ENCODE measurements at places on chromosomes 11 and 22. TPM values are rescaled to one million over a fixed set of nuclear protein-coding genes. Genes with fewer than 3 reads are reported as not detected.

GRCh38 chr11:1755692-1756561, 5.5 kb upstream of the IFITM10 start:
- DNase-seq = peak; percentile 90

- DNase-seq = peak; percentile 10
Observed at GRCh38 chr22:49208768-49209252, 618.9 kb downstream of the BRD1 start.

- no peak for DNase-seq
Observed at GRCh38 chr11:67441731-67442351, 1.4 kb downstream of the CORO1B start.

DNA sequence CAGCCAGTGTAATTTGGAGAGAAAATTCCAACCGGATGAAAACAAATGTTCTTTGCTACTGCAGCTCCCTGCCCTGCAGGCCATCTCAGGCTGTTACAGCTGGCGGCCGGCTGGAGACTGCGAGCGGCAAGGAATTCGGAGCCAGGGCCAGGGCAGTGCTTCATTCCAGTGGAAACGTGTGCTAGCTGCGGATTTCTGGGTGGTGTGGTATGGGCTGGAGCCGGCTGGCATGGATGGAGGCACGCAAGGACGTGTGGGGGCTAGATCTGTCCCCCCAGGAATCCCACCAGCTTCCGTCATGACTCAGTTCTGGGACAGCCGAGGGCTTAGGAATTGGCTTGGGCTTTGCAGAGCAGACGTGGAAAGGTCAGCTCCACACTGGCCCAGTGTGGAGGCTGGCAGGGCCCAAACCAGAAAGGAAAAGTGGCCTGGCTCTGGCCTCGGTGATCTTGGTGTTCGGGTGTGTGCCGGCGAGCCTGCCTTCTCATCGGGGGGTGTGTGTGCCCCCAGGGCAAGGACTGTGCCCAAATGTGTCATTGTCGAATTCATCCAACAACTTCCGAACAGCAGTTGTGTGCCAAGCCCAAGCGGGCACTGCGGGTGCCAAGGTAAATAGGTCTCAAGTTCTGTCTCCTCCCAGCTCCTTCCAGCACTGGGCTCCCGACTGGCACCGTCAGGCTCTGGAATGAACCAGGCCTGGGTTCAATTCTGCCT, 48.1 kb upstream of the SHISAL1 start:
- no peak for DNase-seq

DNA sequence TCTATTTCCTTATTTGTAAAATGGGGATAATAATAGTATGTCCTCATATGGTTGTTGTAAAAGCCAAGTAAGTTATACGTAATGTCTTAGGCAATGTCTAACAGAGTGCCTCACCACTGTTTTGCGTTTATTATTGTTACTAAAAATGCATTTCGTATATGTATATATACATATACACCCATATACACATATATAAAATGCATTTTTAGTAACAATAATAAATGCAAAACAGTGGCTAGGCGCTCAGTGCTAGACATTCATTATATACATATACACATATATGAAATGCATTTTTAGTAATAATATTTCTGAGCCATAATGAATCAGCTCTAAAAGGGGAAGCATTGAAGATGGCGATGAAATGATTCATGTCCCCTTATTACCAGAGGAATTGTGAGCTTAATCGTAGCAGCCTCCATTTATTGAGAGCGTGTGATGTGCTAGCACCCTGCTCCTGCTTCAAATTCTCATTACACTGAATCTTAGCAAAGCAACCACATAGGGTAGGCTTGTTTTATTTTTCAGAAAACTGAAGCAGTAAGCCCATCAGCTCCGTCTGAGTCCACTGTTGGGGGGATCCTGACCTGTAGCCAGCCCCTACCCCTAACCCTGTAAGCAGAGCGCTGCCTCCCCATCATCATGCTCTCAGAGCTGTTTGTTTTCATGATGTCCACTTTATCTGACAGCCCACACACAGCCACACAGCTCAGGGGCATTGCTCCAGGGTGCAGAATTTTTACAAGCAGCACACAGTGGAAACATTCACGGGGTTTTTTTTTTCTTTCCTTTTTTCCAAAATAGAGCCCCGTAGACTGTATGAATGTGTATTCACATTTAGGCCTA, 97.1 kb upstream of the NAV2 start:
- no peak for DNase-seq

- DNase-seq = no peak
Observed at GRCh38 chr11:26983645-26984044, 10.3 kb upstream of the FIBIN start.

Gene CELF1
- 116 TPM for total RNA-seq

Gene TEAD1
- total RNA-seq = 31.4 TPM

Gene APOA5
- not detected for total RNA-seq

Measured in adrenal gland (tissue), 19 donors.